ENCODE measurements at places on chromosomes 5 and 9. TPM values are rescaled to one million over a fixed set of nuclear protein-coding genes. Genes with fewer than 3 reads are reported as not detected.

The GABBR2 gene
- total RNA-seq: 2.6 TPM

The EIF4E1B gene
- total RNA-seq: not detected

The PDLIM4 gene
- 18.6 TPM for total RNA-seq

The PCDHA12 gene
- under 0.01 TPM for total RNA-seq
